ENCODE measurements at places on chromosomes 3 and 15.
A peak's percentile ranks its signal among the peaks of the same experiment; 100 is the strongest.

DNA sequence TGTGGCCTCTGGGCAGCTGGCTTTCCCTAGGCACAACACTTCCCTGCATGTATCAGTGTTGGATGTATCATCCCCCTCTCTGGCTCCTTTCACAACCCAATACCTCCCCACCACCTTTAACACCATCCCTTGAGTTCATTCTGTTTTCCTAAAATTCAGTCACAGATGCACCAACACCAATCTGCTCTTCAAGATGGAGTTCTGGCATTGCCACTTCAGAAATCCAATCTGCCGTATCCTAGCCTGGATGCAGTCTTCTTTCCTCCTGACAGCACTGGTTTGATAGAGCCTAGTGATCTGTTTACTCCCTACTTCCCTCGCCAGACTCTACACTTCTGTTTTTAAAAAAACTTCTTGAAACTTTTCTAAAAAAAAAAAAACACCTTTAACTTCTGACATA lies 21.7 kb downstream of the PXYLP1 start:
- no peak for DNase-seq

DNA sequence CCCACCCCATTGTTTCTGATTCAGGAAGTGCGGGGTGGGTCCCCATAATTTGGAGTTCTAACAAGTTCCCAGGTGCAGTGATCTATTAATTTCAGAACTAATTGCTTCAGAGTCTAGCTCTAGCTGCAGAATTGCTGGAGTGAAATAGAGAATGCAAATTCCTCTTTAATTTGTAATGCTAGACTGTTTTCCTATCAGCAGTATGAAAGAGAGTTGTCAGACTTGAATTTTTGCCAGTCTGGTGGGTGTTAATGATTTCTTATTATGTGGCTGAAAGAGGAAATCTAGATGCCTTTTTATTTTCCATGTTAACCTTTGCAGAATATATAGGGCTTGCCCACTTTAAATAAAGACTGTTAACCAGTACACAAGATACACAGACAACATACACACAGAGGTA lies 23.7 kb downstream of the APH1B start:
- DNase-seq = no peak

DNA sequence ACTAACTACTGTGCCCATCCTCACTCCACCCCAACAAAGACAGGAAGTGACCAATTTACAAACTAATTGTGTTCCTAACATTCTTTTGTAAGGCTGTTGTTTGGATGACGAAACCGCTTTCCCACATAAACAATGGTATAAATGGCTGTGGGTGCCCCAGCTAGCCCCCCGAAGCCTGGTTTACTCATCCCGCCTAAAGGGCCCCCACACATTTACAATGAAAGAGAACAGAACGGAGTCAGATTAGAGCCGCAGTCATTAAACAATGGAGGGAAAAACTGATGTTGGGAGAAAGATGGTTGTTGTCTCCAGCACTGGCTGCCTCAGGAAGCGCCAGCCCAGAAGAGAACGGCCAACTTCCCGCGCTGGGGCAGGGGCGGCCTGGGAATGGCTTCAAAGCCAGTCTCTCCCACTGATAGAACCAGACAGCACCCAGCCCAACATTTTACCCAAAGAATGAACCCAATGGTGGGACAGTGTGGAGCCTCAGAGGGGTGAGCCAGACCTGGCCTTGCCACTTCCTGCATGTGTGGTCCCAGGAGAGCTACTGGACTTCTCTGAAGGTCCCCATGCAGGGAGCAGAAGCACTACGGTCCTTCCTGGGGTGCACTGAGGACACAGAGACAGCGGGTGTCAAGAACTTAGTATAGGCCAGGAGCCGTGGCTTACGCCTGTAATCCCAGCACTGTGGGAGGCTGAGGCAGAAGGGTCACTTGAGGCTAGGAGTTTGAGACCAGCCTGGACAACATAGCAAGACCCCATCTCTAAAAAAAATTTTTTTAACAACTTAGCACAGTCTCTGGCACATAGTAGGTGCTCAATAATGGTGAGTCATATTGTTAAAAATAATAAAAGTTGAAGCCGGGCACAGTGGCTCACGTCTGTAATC lies 75.8 kb upstream of the GATA2 start:
- no peak for DNase-seq

- no peak for DNase-seq
These were observed 6.0 kb upstream of the CCR8 start for GRCh38 chr3:39323494-39323893.

DNA sequence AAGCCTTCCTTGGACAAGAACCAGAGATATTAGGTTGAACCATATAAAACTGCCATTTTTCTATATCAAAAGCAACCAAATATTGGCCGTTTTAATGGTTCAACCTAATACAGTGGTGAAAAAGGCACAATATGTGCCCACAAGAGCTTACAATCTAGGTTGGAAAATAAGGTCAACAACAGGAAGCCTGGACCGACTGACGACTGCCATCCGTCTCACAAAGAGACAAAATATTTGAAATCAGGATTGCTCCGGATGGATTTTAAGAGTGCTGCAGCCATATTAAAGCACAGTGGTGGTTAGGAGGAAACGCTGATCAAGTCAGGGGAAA lies 1.4 kb downstream of the AHSG start:
- DNase-seq = no peak

DNA sequence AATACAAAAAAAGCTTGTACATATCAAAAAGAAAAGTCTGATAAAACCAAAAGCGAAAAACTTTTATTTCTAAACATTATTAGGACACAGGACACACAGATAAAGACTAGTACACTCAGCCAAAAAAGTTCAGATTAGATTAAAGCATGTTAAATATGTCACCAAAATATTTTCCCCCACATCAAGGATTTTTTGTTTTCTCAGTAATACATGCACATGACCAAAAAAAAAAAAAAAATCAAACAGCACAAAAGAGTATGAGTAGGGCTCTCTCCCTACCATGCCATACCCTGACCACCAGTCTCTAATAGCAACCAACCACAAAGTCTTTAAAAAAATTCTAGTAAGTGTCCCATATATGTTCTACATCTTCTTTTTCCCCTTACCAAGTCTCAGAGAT lies 77.4 kb downstream of the LRRFIP2 start:
- no peak for DNase-seq

- DNase-seq = no peak
These were observed 14.6 kb downstream of the MELTF start for GRCh38 chr3:197014942-197015575.

DNA sequence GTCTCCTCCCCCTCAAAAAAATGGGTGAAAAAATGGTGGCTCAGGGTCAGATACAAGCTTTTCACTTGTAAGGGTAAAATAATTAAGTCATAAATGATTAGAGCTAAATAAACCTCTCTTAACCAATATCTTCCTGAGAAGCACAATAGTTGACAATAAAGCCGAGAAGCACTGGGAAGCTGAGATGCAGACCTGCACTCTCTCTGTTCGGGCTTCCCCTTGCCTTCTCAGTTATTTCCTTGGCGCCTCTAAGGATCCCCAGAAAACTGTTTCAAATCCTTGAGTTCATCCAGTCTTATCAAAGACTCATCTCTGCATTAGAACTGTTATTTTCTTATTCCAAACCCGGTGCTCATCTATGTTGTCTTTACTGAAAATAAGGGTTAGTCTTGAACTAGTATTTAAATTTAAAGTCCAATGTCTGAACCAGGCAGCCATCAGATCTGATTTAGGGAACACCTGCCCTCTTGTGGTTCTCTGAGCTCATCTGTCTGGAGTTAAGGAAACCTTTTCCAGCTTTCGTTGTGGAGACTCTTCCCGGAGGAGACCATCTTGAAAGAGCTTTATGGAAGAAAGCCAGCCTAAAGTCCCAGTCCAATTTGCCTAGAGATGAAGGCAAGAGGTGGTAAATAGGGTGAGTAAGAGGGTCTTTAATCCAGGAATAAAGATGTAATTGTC lies 256.4 kb upstream of the MCTP2 start:
- DNase-seq = peak; percentile 29

DNA sequence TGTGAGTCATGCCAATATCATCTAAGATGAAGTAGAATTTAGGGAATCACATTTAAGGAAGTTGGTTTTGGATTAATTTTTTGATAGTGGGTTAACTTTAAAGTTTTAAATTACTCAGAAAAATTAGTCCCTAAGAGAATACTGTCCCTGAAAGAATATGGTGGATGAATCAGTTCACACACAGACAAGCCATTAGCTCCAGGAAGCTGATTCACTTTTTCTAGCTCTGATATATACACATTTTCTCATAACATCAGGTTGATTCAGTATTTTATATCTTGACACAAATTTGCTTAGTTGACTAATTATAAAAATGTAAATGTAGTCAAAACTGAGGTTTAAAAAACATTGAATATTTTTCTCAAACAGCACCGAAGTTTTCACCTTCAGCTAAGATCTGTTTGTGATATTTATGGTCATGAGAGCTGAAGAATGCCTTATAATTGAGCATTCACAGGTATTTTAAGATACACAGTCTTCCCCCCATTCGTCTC lies 55.1 kb downstream of the MYH15 start:
- no peak for DNase-seq

- no peak for DNase-seq
These were observed 402.6 kb downstream of the OCA2 start for GRCh38 chr15:27696530-27696929.

DNA sequence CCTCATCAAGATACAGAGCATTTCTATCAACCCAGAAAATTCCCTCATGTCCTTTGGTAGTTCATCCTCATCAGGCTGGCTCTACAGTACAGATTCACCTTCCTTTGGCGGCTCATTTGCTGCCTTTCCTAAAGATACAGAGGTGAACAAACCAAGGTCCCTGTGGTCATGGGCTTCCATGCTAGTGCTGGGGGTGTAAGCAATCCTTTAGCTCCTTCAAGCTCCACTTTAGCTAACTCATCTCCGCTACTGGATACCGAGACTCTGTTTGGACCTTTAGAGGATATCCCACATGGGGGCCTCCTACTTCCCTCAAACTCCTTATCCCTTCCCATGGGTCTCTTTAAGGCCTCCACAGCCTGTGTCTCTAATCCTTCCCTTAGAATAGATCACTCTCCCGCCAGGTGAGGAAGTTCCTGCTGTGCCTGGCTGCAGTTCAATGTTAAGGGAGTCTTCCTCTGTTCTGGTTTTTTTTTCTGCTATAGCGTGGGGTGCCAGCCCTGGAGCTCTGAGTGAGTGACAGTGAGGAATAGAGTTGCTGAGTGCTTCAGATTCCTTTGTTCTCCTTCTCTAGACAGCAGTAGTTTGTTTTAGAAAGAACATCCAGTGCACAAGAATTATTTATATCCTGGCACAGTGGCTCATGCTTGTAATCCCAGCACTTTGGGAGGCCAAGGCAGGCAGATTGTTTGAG lies 30.7 kb downstream of the CLEC3B start:
- DNase-seq = peak; percentile 43

GRCh38 chr3:116367761-116368395 lies 77.4 kb downstream of the LSAMP start:
- no peak for DNase-seq

DNA sequence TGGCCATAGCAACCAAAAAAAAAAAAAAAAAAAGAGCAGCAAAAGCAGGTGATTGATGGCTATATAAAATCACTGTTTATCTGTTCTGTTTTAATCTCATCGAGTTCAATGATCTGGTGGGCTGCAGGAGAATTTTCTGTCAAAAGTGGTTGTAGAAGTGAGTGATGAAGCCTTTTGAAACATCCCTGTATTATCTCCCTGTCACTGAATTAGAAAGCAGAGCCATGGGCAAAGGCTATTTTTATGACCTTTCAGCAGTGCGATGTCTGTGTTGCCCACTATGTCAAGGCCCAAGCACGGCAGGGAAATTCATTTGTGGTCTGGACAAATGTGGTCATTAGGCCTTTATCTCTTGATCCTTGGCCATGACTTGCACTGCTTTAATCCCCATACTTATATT lies 59.9 kb downstream of the OTOL1 start:
- DNase-seq = no peak

- peak; percentile 35 for DNase-seq
These were observed 15.7 kb upstream of the RASA2 start for GRCh38 chr3:141471160-141471559.

GRCh38 chr15:77186594-77187011 lies 115.7 kb upstream of the TSPAN3 start:
- peak; percentile 39 for DNase-seq

DNA sequence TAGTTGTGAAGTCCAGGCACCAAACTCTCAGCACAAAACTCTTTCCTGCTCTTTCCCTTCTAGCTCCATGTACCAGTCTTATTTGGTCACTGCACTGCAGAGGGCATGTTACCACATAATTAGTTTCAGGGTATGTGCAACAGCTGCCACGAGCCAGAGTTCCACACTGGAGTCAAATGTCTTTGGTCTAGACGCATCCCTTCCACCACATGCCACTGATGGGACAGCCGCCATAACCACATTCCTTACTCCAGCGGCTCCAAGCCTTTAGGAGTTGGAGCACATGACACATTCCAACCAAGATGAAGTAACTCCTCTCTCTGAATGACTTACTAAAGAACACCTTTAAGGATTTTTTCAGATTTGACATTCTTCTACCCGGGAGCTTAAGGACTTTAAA lies 153.4 kb downstream of the ERC2 start:
- no peak for DNase-seq

- DNase-seq = no peak
These were observed 6.4 kb downstream of the PSTPIP1 start for GRCh38 chr15:77001351-77001750.

- peak; percentile 91 for DNase-seq
These were observed 121.7 kb upstream of the SPRED1 start for GRCh38 chr15:38130740-38131498.

DNA sequence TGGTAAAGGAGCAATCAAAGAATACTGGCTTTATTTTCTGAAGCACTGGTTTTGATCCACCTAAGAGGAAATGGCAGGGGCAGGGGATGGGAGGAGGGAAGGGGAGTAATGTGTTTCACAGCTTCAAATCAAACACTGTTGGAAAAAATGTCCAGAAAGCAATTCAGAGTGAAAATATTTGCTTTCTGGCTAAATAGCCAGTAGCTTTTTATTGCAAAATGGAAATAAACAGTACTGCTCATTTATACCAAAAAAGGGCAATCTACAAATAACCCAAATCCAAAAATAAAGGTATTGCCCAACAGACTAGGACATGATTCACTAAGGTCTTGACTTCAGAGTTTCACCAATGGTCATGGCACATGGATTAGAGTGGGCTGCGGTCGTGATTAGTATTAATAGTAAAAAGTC lies 279.3 kb upstream of the THBS1 start:
- DNase-seq = no peak

- no peak for DNase-seq
These were observed 59.8 kb upstream of the BOC start for GRCh38 chr3:113151461-113152031.

GRCh38 chr3:65314269-65314668 lies 626.5 kb upstream of the ADAMTS9 start:
- no peak for DNase-seq

- DNase-seq = no peak
These were observed 170.3 kb downstream of the NECTIN3 start for GRCh38 chr3:111241960-111242359.

DNA sequence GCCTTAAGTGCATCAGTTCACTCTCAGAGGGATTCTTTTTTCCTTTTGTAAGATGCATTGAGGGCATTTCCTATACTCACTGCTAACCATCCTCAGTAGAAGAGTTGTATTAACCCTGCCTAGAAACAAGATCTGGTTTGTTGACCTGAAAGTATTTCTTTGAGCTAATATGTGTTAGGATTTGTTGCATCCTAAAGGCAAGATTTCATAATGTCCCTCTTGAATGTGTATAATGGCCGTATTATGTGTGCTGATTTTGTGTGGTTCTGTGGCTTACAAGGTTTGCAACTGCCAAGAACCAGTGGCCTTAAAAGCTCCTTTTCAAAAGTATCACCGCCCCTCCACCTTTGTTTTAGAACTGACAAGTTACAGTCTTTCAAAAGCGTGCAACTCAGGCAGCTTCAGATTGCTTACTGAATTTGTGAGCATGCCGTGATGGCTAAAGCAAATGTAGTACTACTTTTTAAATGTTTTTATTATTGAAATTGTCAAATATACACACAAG lies 182.0 kb upstream of the BHLHE40 start:
- no peak for DNase-seq

- DNase-seq = no peak
These were observed 21.1 kb downstream of the PARP15 start for GRCh38 chr3:122598556-122598955.
